CD8-positive, alpha-beta memory T cell (primary cell): ENCODE measurements at places on chromosomes 4 and X.

GRCh38 chr4:109046471-109047201, 255.8 kb downstream of the COL25A1 start:
- no peaks in the 10 kb centered on the region for H3K4me1 ChIP-seq
- no peak overlapping the region for H3K4me3 ChIP-seq
- H3K27ac ChIP-seq: peak overlapping the region; percentile 21

GRCh38 chr4:3801931-3802550, 35.9 kb downstream of the ADRA2C start:
- H3K27me3 ChIP-seq: no peaks in the 10 kb centered on the region
- no peaks in the 10 kb centered on the region for H3K4me1 ChIP-seq
- no peak overlapping the region for H3K27ac ChIP-seq
- H3K4me3 ChIP-seq: no peak overlapping the region
- DNase-seq: no peak
- H3K36me3 ChIP-seq: no peaks in the 10 kb centered on the region

- no peaks in the 10 kb centered on the region for H3K4me1 ChIP-seq
- H3K27me3 ChIP-seq: no peaks in the 10 kb centered on the region
- no peaks in the 10 kb centered on the region for H3K36me3 ChIP-seq
- H3K27ac ChIP-seq: no peak overlapping the region
Measured at GRCh38 chr4:103137446-103137827, 37.8 kb upstream of the BDH2 start.

DNA sequence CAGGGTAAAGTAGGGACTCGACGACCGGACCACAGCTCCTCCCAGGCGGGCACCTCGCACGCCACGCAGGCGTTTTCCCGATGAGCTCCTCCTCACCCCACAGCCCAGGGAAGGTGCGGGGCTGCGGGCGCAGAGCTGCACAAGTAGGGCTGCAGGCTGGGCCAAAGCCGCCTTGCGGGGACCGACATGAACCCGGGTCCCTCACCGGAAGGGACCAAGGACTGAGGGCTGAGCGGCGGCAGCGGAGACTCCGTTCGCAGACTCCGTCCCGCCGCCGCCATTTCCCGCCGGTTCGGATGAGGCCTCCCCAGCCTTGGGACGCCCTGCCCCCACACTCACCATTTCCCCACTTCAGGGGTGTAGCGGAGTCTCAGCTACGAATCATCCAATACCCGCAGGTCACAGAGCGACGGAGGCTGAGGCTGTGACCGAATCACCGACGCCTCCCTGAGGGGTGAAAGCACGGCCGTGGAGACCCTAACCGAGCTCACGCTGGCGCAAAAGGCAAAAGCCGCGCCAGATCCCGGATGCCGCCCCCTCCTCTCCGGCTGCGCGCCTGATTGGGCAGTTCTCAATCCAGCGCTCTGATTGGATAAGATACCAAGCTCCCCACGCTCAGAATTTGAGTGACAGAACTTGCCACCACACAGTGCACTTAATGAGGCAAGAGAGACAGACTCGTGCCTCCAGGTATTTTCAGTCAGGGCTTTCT, at the start of gene ZNF732:
Gene ZNF732 (minus strand): TSS at position 506 of the 712 bp plus-strand sequence. CDS start 164 bp downstream, at position 342.
- no peak within 1 kb of the TSS for H3K27ac ChIP-seq
- no peaks in the 10 kb centered on the region for H3K27me3 ChIP-seq
- no peaks in the 10 kb centered on the region for H3K4me1 ChIP-seq
- H3K36me3 ChIP-seq: no peaks in the 10 kb centered on the region

GRCh38 chrX:16646366-16647138, 3.4 kb upstream of the S100G start:
- no peaks in the 10 kb centered on the region for H3K4me1 ChIP-seq
- no peaks in the 10 kb centered on the region for H3K27me3 ChIP-seq
- H3K36me3 ChIP-seq: no peaks in the 10 kb centered on the region
- H3K4me3 ChIP-seq: no peak overlapping the region
- no peak overlapping the region for H3K27ac ChIP-seq
- DNase-seq: no peak

GRCh38 chr4:16229604-16230003, 3.3 kb upstream of the TAPT1 start:
- no peaks in the 10 kb centered on the region for H3K36me3 ChIP-seq
- peaks cover 16% of the 10 kb centered on the region for H3K4me1 ChIP-seq
- no peaks in the 10 kb centered on the region for H3K27me3 ChIP-seq

DNA sequence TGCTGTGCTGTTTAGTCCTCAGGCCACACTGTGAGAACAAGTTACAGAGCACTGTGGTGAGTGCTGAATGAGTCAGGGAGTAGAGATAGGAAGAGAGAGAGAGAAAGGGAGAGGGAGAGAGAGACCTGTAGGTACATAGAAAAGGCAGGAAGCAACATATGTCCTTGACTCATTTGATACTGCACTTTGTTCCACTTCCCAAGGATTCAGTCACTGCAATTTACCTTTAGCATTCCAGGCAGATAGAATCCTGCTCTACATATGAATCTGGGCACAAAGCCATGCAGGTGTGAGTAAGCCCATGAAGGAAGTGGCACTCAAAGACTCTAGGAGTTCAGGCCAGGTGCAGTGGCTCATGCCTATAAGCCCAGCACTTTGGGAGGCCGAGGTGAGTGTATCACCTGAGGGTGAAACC, 1.0 kb upstream of the DAPP1 start:
- no peaks in the 10 kb centered on the region for H3K27me3 ChIP-seq
- no peak overlapping the region for H3K4me3 ChIP-seq
- H3K36me3 ChIP-seq: no peaks in the 10 kb centered on the region
- no peak for DNase-seq
- H3K27ac ChIP-seq: no peak overlapping the region

DNA sequence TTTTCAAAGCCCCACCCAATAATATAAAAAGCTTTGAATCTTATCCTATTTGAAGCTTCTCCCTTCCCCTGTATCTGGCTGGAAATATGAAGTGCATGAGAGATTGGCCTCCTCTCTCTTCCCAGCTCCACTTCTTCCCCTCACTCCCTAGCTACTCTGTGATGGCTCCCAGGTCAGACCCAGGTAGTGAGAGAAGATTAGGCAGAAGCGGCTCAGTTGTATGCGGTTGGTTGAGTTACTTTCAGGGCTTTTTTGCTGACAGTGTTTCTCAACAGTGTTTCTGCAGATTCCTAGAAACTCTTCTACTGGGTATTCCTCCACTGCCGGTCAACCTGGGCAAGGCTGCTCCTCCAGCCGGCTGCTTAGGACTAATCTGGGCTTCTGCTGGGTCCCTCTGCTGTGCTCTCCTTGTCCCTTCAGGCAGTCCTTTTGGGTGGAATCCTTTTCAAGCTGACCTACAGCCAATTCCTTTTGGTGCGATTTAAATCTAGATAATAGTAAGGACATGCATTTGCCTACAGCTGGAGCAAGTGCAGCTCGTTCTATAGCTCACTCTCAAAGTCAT, 87.4 kb upstream of the SLC7A11 start:
- H3K4me3 ChIP-seq: no peak overlapping the region
- no peak for DNase-seq
- no peak overlapping the region for H3K27ac ChIP-seq
- H3K27me3 ChIP-seq: no peaks in the 10 kb centered on the region

- no peaks in the 10 kb centered on the region for H3K27me3 ChIP-seq
- DNase-seq: no peak
- peaks cover 16% of the 10 kb centered on the region for H3K4me1 ChIP-seq
- peak overlapping the region; percentile 76 for H3K27ac ChIP-seq
Measured at GRCh38 chrX:23952391-23952790, 44.6 kb downstream of the CXorf58 start.

DNA sequence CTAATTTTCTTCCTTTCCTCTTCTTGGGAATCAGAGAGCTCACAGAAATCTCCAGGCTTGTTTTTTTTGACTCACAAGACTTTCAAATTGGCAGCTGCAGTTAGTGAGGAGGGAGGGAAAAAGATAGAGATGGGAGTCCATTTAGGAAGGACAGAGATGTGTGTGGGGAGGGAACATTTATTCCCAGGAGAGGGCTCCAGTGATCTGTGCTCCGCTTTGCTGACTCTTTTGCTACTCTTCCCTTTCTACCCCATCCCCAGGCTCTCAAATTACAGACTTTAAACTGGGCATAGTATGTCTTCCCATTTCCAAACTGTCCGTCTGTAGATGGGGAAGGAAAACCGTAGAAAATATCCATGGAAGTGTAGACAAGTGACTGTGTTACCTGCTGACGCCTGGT, 39.1 kb upstream of the UCP1 start:
- no peak for DNase-seq
- H3K27me3 ChIP-seq: no peaks in the 10 kb centered on the region
- H3K4me3 ChIP-seq: no peak overlapping the region
- H3K4me1 ChIP-seq: no peaks in the 10 kb centered on the region

DNA sequence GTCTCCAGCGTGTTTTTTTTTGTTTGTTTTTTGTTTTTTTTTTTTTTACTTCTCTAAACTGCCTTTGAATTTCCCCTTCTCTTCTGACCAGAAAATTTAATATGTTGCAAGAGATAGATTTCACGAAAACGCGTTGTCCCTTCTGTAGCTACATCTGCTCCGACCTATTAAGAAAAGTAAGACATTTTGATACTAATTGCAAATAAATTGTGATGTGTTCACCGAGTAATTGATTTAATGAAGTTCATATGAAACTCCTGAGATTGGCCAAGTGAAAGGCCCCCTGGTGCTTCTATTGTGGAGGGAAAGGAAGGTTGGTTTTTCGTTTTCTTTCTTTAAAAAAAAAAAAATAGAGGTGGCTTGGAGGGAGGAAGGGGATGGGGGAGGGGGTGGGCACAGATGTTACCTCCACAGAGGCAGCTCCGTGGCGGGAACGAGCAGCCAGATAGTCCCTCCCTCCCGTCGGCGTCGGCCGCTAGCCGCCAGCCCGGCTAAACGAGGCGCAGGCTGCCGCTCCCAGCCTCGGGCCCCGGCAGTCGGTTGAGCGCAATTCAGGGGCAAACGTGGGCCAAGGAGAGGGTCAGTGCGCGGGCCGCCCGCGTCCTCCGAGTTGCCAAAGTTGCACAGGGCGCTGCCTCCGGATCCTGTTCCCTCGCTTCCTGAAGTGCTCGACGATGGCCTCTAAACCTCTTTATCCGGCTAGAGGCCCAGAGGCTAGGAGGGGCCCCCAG, 139.1 kb upstream of the ZIC3 start:
- no peak overlapping the region for H3K4me3 ChIP-seq
- peaks cover 6% of the 10 kb centered on the region for H3K4me1 ChIP-seq
- DNase-seq: no peak
- no peak overlapping the region for H3K27ac ChIP-seq
- peaks cover 14% of the 10 kb centered on the region for H3K27me3 ChIP-seq

DNA sequence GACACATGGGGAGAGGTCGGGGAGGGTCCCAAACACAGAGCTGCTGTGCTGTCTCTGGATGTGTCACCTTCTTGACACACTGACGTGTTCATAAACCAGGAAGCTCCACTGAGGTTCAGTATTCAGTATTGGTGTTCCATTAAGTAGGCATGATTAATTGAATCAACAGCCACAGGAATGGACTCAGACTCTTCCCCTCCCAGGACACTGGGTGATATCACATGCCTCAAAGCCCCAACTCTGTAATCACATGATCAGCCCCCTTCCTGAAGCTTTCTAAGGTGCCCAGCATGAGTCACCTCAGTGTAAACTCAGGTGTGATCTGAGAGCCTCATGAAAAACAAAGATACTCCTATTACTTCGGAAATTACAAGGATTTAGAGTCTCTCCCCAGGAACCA, 21.1 kb upstream of the HNRNPD start:
- no peak overlapping the region for H3K27ac ChIP-seq
- H3K4me3 ChIP-seq: no peak overlapping the region
- H3K4me1 ChIP-seq: no peaks in the 10 kb centered on the region
- no peaks in the 10 kb centered on the region for H3K36me3 ChIP-seq
- DNase-seq: no peak

DNA sequence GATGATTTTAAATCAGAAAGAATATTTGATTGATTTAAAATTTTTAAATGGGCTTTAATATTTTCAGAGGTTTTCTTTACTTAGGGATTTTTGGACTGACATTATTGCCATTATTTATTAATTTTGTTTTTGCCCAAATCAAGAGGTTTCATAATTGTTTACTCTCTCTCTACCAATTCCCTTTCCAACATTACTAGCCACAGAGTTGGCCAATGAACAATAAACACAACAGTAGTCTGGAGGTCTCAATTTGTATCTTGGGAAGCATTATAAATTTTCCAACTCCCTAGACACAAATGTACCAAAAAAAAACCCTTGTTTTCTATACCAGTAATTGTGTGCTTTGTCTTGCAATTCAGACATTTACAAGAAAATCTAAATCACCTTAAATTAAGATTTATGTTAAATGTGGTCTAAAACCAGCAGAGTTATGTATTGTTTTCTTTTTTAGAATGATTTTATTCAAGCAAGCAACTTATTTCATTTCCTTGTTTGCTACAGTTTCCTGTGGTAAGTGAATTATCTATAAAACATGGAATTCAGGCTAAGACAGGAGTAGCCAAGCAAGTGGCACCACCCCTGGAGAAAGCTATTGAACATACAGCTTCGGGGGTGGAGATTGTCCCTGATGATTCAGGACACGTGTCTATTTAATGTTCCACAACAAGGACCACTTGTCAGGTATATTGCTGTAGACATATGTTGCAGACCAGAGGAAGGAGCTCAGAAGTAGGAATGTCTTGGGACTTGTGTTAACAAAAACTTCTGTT, 622 bp downstream of the KLKB1 start:
- no peak overlapping the region for H3K4me3 ChIP-seq
- H3K36me3 ChIP-seq: no peaks in the 10 kb centered on the region
- no peak overlapping the region for H3K27ac ChIP-seq
- no peaks in the 10 kb centered on the region for H3K27me3 ChIP-seq
- no peaks in the 10 kb centered on the region for H3K4me1 ChIP-seq
- no peak for DNase-seq

DNA sequence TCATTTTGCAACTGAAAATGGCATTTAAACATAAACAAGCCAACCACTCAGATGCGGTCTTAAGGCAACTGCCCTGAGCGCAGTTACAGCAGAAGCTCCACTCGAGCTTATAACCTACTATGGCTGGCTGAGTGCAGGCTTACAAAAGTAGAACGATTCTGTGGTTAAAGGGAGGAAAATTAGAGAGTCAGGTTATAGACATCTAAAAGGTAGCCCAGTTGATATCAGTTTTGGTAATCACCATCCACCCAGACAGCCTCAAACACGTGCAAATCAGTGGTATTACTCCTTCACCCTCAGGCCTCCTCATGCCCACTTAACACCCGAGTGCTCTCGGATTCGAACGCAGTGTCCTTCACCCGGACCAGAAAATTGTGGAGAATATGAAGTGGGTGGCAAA, 3.1 kb downstream of the LEF1 start:
- H3K27ac ChIP-seq: no peak overlapping the region
- H3K4me1 ChIP-seq: peaks cover 18% of the 10 kb centered on the region
- DNase-seq: no peak
- no peaks in the 10 kb centered on the region for H3K27me3 ChIP-seq
